ENCODE measurements at places on chromosomes 11 and 22.

DNA sequence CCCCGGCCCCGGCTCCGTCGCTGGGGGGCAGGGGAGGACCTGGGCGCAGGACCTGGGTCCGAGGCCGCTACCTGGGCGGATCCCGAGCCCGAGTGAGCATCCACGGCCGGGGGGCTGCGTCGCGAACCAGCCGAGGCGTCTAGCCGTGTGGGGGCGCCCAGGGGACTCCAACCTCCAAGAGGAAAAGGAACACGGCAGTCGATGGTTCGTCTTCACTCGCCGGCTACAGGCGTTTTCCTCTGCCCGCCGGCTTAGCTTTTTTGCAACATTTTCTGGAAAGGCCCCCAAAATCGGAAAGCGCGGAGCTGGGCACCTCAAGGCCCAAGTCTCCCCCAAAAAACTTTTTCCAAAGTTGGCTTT lies 666 bp downstream of the PDGFB start:
- no peak for DNase-seq

DNA sequence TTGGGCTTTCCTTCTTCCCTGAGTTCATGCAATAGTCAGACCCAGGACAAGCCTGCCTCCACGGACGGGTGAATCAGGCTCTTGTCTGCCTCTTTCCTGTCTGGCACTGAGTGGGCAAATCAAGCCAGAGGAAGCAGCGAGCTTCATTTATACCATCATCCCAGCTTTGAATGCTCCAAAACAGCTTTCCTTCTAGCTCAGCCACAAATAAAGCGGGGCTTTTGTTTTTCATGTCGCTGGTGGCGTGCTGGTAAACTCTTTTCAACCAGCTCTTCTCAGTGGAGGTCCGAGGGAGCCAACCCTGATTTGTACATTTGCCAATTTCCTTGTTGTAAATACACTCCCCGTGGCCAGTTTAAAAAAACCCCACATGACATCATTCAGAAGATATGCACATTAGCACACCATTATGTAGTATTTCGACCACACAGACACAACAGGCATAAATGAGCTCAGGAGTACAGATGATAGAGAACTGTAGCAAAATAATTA lies 8.6 kb downstream of the C11orf91 start:
- peak; percentile 70 for DNase-seq

GRCh38 chr11:46391578-46392420 lies at the start of gene CHRM4:
TSS of gene CHRM4 (minus strand) at chr11:46391776. CDS start at chr11:46386557, 5,219 bp downstream.
- DNase-seq: peak; percentile 60

DNA sequence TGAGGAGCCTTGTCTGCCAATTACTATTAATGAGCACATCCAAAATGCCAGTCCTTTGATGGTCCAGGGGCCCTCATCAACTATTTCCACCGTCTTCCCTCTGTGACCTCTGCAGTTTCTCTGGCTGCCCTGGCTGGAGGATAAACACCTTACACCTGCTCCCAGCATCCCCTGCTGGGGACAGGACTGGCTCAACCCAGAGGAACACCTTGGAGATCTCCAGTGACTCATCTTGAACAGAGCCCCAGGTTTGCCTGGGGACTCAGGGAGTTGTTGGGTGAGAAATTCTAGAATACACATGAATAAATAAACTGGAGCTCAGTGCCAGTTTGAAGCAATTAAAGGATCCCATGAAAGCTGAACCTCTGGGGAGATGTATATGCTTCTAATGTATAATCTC lies 24.0 kb upstream of the ELF5 start:
- no peak for DNase-seq

DNA sequence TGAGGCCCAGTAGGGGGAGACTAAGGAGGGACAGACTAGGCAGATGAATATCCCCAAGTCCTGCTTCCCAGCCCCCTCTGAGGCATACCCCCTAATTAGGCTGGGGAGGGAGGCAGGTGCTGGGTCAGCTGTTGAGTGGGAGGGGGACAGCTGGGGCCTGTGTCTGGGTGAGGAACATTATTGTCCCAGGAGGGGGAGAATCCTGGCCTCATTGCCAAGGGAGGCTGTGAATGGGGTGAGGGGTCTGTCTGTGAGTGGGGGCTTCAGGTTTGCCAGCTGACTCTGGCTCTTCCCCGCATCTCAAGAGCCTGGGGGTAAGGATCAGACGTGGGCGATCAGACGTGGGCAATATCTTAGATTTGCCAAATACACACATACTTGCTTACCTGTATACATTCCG lies 2.1 kb downstream of the INPPL1 start:
- DNase-seq: no peak

DNA sequence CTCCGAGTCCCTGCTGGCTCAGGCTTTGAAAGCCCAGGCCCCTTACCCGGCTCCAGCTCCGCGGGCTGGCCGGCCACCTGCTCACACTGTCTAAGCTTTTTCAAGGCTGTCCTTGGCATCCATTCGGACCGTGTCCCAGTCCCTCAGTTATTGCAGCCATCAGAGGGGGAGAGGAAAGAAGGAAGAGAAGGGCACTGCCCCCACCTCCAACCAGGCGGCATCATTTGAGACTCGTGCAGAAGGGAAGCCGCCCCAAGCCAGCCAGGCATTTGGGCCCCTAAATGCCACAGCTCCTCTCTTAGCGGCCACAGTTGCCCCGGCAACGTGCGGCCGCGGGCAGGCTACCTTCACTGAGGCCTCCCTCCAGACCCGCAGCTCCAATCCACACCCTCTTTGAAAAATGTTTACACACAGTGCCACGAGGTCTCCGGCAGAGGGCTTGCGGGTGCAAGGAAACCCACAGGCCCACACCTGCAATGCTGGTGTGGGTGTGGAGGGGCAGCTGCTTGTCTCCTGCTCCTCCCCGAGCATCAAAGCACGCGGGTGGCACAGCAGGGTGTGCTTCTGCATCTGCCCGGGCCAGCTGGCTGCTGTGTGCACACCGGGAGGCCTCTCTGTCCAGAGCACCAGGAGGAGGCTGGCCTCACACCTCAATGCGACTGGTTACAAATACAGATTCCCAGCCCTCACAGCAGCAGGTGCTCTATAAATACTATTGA lies 124.4 kb downstream of the CTTN start:
- DNase-seq: no peak

- no peak for DNase-seq
Observed at GRCh38 chr22:44944883-44945601, 64.8 kb downstream of the PHF21B start.

GRCh38 chr22:44955102-44955501 lies 54.7 kb downstream of the PHF21B start:
- DNase-seq: no peak

GRCh38 chr11:12389676-12390657 lies 12.6 kb downstream of the PARVA start:
- no peak for DNase-seq

GRCh38 chr11:35276396-35277145 lies 137.6 kb downstream of the CD44 start:
- peak; percentile 31 for DNase-seq

- no peak for DNase-seq
Observed at GRCh38 chr11:12118949-12119348, 8.6 kb downstream of the MICAL2 start.

DNA sequence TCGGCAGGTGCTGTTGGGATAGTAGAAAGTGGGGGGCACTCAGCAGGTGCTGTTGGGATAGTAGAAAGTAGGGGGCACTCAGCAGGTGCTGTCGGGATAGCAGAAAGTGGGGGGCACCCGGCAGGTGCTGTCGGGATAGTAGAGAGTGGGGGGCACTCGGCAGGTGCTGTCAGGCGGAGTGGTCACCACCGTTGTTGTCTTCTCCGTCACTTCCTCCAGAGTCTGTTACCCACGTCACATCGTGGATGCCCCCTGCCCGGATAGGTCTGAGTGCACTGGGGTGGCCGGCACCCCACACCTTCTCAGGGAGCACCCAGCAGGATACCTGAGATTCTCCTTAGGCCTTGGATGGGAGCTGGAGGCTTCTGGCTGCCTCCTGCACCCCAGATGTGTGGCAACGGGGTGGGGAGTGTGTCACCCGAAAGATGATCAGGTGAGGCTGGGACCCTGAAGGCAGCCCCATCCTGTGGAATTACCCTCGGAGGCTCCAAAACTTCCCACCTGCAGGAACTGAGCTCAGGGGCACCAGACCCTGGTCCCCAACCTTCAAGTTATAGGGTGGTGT lies 24.1 kb upstream of the KRTAP5-7 start:
- DNase-seq: no peak

- no peak for DNase-seq
Observed at GRCh38 chr11:114232400-114233059, 63.7 kb upstream of the NNMT start.

- no peak for DNase-seq
Observed at GRCh38 chr11:61554172-61554988, 26.5 kb downstream of the SYT7 start.

- no peak for DNase-seq
Observed at GRCh38 chr11:11461473-11461872, 108.4 kb upstream of the CSNK2A3 start.

DNA sequence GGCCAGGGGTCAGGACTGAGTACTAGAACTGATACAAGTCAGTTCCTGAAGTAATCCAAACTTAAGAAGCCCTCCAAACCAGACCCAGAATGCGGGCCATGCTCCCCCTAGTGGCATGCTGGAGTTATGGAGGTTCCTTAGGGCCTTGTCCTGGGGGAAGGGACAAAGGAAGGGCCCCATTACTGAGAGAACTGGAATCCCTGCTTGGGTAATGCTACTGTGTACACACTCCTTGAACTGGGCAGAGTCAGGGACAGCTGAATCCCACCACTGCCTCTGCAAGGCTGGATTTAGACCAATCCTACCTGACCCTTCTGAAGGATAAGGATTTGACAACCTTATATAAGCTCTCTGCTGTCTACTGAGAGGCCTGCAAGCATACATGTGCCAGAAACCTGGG lies 97.3 kb upstream of the AKIP1 start:
- peak; percentile 87 for DNase-seq

DNA sequence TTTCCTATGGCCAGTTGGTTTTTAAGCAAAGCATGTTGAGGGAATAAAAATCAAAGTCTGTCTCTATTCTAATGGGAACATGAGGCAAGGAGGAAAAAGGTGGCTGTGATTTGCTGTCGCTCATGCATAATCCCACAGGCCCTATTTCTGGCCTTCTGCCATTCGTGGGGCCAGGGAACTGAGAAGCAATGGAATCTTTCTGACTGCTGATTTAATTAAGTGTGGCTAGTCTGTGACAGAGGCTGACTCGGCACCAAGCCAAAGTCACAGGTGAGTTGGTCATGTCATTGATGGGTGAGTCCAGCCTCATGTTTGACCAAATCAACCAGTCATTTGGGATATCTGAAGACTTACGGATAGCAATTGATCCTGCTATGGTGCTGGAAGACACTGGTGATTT lies 429.3 kb upstream of the CADM1 start:
- no peak for DNase-seq

- DNase-seq: no peak
Observed at GRCh38 chr11:129365816-129366215, 9.8 kb upstream of the BARX2 start.

GRCh38 chr11:12829131-12829530 lies 154.9 kb downstream of the TEAD1 start:
- DNase-seq: no peak

GRCh38 chr11:121696931-121697670 lies 244.3 kb upstream of the SORL1-AS1 start:
- DNase-seq: no peak
